ENCODE measurements at places on chromosomes 3 and 15.

- DNase-seq, result no peak
These were observed 24.4 kb upstream of the TRIM59 start for GRCh38 chr3:160473978-160474377.

- no peak for DNase-seq
These were observed 1361.4 kb downstream of the NSUN3 start for GRCh38 chr3:95424279-95424678.

DNA sequence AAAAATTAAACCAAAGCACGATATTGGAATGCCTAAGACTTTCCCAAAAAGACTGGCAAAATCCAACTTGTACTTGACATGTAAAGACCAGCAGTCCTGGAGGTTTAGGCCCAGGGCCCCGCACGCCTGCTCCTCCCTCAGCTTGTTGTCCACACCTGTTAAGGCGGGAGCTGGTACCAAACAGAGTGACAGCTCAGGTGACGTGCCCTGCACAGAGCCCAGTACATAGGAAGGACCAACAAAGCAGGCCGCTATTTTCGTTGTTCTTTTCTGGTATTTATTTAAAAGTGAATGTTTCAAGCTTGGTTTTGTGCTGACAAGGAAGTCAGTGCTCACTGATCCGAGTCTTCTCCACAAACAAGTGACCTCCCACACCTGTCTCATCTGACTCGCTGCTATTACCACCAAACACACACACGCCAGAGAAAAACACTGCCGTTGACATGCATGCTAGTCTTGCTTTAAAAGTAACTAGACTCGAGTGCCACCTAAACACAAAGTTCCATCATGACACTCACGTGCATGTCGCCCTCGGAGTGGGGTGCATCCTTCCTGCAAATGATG lies 50.2 kb downstream of the HERC2 start:
- no peak for DNase-seq

GRCh38 chr3:70832089-70832833 lies 519.8 kb upstream of the MDFIC2 start:
- DNase-seq, result no peak

- no peak for DNase-seq
These were observed 49.0 kb downstream of the POLQ start for GRCh38 chr3:121496786-121497185.

GRCh38 chr3:140250945-140251344 lies 316.0 kb downstream of the CLSTN2 start:
- DNase-seq, result no peak

DNA sequence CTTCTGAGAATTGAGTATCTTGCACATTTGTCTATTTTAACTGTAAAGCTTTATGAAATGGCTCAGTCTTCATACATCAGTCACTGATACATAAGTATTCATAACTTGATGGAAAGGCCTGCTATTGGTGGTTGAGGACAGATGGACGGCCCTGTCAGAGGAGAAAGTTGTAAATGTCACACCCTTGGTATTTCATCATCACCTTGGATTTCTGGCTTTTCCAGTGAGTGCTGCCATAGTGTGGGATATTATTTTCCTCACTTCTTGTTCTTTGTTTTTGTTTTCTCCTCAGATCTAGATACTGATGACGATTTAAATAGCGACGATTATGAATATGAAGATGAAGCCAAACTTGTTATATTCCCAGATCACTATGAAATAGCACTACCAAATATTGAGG lies 47.9 kb downstream of the USP13 start:
- DNase-seq, result no peak

- DNase-seq, result no peak
These were observed 4.2 kb downstream of the PRR23B start for GRCh38 chr3:139016430-139017048.

- no peak for DNase-seq
These were observed at the start of gene ALDH1A3 for GRCh38 chr15:100879464-100880138. ALDH1A3 (plus strand) TSS chr15:100879831; CDS start chr15:100879908, 77 bp downstream.

DNA sequence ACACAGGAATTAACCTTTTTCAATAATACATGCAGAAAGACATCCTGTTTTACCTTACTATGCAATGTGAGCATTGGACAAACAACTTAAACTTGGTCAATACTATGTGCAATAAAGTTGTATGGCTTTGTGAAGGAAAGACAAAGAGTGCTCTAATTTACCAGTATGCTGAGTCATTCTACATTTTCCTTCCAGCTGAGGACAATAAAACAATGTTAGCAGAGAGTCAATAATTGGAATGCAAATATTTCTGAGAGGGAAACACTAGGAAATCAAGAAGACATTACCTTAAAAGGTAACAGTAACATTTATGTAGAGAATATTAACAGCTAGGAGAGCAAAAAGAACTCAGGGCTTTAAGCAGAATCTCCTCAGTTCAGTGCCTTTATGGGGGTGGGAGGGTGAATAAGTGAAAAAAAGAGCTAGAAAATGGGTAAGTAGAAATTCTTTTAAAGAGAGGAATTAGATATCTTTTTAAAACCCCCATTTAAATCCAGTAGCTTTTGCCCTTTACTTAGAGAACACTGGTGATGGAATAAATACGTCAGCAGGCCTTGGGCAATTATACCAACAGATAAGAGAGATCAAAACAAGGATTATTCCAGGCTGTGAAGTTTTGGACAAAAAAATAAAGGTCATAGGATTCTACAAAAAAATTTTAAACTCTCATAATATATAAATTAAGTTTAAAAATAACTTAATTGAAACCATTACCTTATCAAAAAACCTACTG lies 11.6 kb upstream of the HGD start:
- no peak for DNase-seq

DNA sequence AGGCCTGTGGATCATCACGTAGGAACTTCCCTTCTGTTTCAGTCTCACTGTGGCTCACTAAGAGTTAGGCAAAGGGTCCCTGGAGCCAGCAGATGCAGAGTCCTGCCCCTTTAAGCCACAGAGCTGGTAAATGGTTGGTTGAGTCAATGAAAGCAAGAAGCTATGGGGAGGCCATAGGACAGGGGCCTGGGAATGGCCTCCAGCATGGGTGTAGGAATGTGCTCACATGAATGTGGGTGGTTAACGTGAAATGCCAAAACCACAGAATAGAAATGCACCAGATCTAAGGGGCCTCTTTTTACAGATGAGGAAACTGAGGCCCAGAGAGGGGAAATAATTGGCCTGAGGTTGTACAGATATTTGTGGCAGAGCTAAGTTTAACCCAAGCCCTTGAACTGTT lies 150.3 kb downstream of the TLE3 start:
- no peak for DNase-seq

DNA sequence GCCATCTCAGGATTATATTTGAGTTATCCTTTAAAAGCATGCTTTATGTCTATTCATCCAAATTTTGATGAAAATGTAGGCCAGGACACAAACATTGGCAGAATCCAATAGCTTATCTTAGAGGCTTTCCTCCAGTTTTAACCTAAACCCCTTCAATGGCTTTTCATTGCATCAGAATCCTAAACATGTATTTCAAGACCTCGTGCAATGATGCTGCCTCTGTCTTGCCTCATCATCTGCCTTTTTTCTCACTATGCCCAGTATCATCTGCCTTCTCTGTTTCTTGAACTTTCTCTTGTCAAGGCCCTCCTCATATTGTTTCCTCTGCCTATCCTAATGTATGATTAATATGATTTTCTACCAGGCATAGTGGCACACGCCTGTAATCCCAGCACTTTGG lies 76.1 kb upstream of the MAP4 start:
- DNase-seq, result no peak

GRCh38 chr15:78203346-78204225 lies 30.8 kb downstream of the ACSBG1 start:
- no peak for DNase-seq

DNA sequence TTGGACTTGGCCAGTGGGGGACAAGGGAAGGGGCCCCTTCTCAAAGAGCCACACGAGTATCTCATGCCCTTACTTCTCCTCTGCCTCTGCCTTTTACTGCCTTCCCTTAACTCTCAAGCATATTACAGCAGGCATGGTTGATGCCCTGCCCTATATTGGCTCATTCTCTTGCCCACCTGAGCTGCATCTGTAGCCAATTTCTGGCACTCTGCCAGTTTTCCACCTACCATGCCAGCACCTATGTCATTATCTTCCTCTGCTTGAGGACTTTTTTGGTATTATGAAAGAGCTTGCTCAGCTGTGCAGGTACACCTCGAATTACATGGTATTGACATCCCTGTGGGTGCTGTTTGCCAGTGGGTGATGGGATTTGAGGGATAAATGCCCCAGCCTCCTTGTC lies 181.8 kb downstream of the OXSM start:
- no peak for DNase-seq

DNA sequence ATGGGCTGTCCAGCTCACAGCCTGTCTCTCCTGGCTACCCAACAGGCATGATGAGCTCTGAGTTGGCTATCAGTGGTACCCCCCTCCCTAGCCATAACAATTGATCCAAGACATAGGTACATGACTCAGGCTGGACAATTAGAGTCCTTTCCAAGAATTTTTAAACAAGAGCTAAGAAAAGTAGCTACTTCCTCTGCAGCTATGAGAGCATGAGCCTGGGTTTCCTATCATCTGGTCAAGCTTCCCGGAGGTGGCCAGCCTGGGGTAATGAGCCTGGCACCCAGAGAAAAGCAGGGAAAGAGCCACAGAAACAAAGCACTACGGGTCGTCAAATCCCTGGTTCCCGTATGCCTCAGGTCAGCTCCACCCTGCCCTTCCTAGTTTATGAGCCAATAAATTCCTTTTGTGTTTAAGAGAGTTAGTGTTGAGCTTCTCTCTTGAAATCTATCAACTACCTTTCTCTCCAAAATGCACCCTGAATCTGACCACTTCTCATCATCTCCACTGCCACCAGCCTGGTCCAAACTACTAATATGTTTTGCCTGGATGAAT lies 2.3 kb upstream of the SLC51B start:
- no peak for DNase-seq

GRCh38 chr15:76196269-76197231 lies 114.7 kb downstream of the ETFA start:
- peak; percentile 47 for DNase-seq

- no peak for DNase-seq
These were observed 91.5 kb upstream of the ATP2B2 start for GRCh38 chr3:10596746-10597448.

DNA sequence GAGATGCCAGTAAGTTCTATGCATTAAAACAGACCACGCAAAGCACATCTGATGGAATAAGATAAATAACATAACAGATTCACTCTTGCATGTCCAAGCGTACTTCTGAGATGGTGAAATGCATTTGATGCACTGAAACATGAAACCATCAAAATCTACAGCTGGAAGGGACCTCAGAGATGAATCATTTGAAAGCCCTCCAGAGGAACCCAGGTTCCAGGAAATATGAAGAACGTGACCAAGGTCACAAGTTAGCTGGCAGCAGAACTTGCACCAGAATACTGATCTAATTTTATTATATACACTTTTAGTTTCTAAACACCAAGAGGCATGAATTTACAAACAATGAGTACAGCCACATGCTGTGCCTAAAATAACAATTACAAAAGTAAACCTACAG lies 957.1 kb downstream of the FHIT start:
- no peak for DNase-seq

DNA sequence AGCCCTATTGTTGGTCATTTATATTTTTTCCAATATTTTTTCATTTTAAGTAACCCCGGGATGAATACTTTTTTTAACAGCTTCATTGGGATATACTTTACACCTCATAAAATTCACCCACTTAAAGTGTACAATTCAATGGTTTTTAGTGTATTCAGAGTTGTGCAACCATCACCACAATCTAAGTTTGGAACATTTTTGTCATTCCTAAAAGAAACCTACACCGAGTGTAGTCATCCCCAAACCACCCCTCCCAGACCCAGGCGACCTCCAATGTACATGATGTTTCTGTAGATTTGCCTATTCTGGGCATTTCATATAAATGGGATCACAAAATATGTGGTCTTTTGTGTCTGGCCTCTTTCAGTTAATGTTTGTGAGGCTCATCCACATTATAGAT lies 118.3 kb upstream of the FRMD4B start:
- no peak for DNase-seq

GRCh38 chr3:51146781-51147180 lies 238.3 kb upstream of the MANF start:
- no peak for DNase-seq

DNA sequence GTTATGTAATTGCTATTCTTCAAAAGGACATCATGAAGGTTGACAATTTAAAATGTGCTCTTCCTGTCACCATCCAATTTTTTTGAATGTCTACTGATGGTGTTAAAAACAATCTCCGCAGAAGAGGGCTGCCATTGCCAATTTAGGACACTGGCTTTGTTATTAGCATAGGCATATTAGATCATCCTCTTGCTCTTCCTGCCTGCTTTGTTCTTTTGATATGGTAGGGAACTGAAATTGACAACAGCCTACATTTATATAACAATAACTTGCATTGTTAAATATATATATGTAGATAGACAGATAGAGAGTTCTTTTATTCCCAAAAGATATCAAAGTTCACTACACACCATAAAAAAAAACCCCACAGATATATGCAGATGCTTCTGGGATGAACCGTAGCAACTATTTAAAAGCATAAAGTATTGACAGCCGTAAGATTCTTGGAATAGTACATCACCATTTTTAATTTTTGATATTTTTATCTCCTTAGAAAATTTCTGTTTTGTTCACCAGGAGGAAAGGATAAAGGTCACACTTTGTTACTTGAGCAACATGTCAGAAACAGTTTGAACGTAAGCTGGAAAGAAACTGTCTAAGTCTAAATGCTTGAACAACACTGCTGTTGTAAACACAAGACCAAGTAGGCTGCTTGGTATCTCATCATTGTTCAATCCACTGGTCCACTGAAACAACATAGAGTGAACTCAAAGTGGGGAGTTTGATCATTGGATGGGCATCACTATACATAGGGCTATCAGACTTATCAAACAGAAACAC lies 66.5 kb downstream of the MDFIC2 start:
- no peak for DNase-seq

GRCh38 chr3:137582484-137582883 lies 181.6 kb upstream of the SOX14 start:
- DNase-seq, result no peak

DNA sequence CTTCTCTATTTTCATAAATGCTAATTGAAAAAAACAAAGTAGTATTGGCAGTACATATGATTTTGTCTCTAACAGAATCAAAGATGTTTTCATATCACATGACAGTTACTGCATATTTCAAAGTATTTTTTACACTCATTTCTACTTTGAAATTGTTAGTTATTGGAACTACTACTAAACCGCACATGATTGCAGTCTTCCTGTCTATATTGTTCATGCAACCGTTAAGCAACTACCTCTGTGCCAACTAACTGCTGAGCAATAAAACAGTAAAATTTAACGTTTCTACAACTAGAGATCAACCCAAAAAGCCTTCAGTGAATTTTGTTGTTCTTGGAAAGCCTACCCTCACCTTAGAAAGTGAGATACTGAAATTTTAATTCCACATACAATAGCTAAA lies 64.2 kb downstream of the DMXL2 start:
- DNase-seq, result no peak

GRCh38 chr3:122314228-122314876 lies 10.7 kb upstream of the CSTA start:
- DNase-seq, result no peak
